A549 treated with RU486 at 1 μM for 4 hours (cell line): ENCODE measurements at places on chromosomes 2 and 18. TPM values are rescaled to one million over a fixed set of nuclear protein-coding genes. Genes with fewer than 3 reads are reported as not detected.

DIPK1C gene
- not detected in 5 replicates for total RNA-seq

PJVK gene
- total RNA-seq = 0.66 to 1.3 TPM (median 0.99 TPM) in 5 replicates

ESPNL gene
- total RNA-seq = 0.07 to 0.35 TPM (median 0.28 TPM) in 5 replicates

FOXI3 gene
- total RNA-seq = not detected in 5 replicates

RNF144A gene
- 4.5 to 8.2 TPM (median 7.6 TPM) in 5 replicates for total RNA-seq

SLC9A4 gene
- not detected in 5 replicates for total RNA-seq
